ENCODE measurements at places on chromosomes 6 and 20. TPM values are rescaled to one million over a fixed set of nuclear protein-coding genes. Genes with fewer than 3 reads are reported as not detected.

LAMA2 gene
- polyA plus RNA-seq, result 54.2 TPM

DNA sequence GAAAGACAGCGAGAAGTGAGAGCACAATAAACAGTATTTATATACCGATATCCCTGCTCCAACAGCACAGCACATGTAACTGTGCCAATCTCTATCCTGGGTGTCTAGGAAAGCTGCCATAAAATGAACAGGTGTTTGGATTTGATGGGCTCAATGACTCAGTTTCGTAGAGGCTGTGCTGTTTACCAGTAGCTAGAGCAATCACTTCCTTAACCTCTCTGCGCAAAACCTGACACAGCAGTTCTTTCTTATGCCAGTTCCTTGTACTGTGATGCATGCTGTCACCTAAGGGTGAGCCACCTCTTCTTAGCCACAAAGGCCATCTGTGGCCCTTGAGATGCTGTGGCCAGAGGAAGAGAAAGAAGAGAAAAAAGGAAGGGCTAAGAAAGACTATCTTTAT lies 59.3 kb downstream of the SHPRH start:
- DNase-seq, result no peak

DNA sequence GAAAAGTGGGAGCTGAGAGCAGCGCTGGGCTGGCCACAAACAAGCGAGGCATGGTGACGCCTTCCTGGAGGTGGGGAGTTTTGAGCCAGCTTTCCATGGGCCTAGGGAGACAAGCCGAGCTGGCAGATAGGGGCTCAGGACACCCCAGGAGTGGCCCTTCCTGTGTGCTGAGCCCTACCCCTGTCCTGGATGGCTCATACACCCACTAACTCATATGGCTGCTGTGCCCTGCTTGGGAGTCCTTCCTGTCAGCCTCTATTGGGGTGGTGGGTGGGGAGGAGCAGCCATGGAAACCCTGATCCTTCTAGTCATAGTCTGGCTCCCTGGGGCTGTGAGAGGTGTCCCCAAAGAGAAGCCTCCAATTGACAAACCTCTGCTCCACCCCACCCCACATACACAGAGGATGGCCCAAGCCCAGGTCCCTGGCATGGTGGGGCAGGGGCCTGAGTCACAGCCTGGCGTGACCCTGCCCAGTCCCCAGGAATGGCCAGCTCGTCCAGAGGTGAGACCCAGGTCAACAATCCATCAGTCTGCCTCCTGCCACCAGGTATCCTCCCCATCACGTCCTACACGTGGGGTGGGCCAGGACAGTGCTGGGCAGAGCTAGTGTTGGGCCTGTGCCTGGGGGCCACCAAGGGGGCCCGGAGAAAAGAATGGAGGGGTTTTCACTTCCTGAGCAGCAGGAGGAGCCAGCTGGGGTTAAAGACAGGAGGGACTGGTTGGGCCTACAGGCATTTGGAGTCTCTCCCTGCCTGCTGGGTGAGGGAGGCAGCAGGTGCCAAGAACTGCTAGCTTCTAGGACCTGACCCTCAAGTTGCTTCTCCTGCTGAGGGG lies 52.2 kb downstream of the MRPL14 start:
- no peak for DNase-seq

DNA sequence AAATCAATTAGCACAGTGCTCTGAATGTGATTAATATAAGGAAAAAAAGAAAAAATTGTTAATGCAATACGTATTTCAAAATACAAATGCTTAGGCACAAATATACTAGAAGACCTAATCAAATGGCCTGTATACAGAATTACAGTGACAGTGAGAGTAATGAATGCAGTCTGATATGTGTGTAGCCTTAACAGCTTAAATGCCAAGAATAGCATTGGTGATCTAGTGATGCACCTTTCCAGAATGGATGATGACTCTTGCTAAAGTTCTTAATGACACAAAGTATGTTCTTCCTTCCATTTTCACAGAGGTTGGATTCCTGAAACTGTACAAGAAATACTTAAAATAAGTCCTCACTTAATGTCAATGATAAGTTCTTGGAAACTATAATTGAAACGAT lies 131.0 kb downstream of the CDKAL1 start:
- DNase-seq, result no peak

GTSF1L gene
- polyA plus RNA-seq, result not detected

PLG gene
- 0.94 TPM for polyA plus RNA-seq

GRCh38 chr6:156984178-156984738 lies 207.1 kb downstream of the ARID1B start:
- DNase-seq, result no peak

SNTA1 gene
- 50.6 TPM for polyA plus RNA-seq

GRCh38 chr6:47202644-47203205 lies 107.0 kb downstream of the TNFRSF21 start:
- no peak for DNase-seq

PLEKHG1 gene
- 6.9 TPM for polyA plus RNA-seq

DNA sequence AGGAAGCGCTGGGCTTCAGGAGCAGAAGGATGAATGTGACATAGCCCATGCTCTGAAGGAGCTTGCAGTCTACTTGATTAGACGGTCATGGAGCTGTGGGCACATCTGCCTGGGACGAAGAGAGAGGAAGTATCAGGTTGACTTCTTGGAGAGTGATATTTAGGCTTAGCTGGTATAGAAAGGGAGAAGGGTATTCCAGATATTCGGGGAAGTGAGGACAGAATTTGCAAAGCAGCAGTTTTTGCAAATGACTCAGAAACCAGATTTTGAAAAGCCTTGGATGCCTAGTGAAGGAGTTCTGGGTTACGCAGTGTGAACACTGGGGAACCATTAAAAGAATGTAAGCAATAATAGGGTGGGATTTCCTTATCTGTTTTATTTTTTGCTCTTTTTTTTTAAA lies 60.7 kb downstream of the EYA4 start:
- no peak for DNase-seq

DNA sequence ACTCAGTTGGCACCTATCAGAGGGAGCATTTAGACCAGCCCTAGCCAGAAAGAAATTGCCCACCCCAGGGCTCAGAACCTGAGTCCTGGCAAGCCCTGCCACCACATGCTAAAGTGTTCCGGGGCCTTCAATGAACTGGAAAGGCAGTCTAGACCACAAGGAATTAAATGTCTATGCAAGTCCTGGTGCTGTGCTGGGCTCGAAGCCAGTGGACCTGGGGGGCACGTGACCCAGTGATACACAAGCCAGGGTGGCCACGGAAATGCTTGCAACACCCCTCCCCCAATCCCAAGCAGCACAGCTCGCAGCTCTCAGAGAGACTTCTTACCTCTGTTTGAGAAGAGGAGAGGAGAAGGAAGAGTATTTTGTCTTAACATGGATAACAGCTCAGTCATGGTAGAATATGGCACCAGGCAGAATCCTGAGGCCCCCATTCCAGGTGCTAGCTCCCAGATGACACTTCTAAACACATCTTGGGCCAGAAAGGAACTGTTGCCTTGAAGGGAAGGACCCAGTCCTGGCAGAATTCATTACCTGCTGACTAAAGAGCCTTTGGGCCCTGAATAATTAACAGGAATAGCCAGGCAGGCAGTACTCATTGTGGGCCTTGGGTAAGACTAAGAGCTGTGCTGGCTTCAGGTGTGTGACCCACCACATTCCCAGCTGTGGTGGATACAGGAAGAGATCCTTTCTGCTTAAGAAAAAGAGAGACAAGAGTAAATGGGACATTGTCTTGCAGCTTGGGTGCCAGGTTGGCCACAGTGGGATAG lies 111.3 kb downstream of the BTBD9 start:
- DNase-seq, result no peak

XKR7 gene
- polyA plus RNA-seq, result 0.03 TPM
